ENCODE measurements at places on chromosomes 3 and 15. TPM values are rescaled to one million over a fixed set of nuclear protein-coding genes. Genes with fewer than 3 reads are reported as not detected.

WDR72 gene
- total RNA-seq = not detected

GPR87 gene
- total RNA-seq = 0.61 TPM

ANP32A gene
- 237 TPM for total RNA-seq

TP63 gene
- 0.31 TPM for total RNA-seq

- H3K36me3 ChIP-seq = no peaks in the 10 kb centered on the region
- H3K4me1 ChIP-seq = no peaks in the 10 kb centered on the region
- no peak overlapping the region for H3K27ac ChIP-seq
- H3K27me3 ChIP-seq = peaks cover 6% of the 10 kb centered on the region
Measured at GRCh38 chr3:53705774-53706173, 140.4 kb downstream of the CHDH start.

DNA sequence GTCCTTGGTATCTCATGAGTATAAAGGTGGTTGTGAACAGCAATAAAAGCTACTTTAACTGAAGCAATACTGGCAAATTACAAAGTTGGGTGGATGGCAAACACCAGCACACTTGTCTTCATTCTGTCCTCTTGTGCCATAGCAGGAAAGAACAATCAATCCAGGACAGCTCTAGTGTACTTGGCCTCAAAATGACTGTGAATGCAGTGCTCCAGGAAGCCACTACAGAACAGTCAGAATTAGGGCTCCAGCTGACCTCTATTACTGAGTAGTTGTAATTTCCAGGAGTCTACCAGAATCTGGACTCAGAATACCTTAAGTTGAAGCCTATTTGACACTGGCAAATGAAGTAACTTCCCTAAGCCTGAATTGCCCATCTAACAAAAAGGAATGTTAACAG, 339.0 kb upstream of the WNT5A start:
- no peak overlapping the region for H3K27ac ChIP-seq
- H3K27me3 ChIP-seq = no peaks in the 10 kb centered on the region
- H3K4me3 ChIP-seq = no peak overlapping the region
- DNase-seq = no peak
- no peaks in the 10 kb centered on the region for H3K36me3 ChIP-seq
- no peaks in the 10 kb centered on the region for H3K4me1 ChIP-seq

DNA sequence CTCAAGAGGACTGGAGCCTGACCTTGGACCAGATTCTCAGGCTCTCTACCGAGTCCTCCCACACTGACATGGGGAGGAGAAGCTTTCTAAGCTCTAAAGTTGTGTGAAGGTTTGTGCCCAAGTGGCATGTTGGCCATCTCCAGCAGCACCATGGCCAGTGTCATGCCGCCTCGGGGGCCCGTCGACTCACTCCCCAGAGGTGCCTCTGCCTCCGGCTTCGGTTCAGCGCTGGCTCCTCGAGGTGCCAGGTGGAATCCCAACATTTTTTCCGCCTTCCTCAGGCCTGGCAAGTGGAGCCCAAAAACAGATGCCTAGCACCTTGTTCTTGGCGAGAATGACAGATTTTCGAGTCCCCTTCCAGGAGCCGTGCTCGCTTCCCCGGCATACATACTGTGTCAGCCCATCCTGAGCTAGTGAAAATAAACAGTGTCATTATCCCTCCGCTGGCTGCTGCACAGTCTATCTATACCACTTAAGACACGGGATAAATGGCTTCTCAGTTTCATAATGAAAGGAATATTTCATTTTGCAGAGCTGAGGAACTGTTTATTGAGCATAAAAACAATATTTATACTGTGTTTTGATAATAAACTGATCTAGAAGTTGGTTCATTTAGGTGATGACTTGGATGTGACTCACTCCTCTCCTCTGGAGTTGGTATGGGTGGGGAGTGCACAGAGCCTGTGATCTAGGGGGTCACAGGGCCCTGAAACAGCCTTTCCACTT, 328.5 kb upstream of the TLE3 start:
- H3K4me3 ChIP-seq = no peak overlapping the region
- no peaks in the 10 kb centered on the region for H3K36me3 ChIP-seq
- peaks cover 25% of the 10 kb centered on the region for H3K4me1 ChIP-seq
- H3K27me3 ChIP-seq = no peaks in the 10 kb centered on the region

GRCh38 chr3:68941055-68941454, 8.7 kb upstream of the TAFA4 start:
- no peaks in the 10 kb centered on the region for H3K4me1 ChIP-seq
- no peak overlapping the region for H3K27ac ChIP-seq
- H3K36me3 ChIP-seq = no peaks in the 10 kb centered on the region
- no peak for DNase-seq
- no peak overlapping the region for H3K4me3 ChIP-seq

DNA sequence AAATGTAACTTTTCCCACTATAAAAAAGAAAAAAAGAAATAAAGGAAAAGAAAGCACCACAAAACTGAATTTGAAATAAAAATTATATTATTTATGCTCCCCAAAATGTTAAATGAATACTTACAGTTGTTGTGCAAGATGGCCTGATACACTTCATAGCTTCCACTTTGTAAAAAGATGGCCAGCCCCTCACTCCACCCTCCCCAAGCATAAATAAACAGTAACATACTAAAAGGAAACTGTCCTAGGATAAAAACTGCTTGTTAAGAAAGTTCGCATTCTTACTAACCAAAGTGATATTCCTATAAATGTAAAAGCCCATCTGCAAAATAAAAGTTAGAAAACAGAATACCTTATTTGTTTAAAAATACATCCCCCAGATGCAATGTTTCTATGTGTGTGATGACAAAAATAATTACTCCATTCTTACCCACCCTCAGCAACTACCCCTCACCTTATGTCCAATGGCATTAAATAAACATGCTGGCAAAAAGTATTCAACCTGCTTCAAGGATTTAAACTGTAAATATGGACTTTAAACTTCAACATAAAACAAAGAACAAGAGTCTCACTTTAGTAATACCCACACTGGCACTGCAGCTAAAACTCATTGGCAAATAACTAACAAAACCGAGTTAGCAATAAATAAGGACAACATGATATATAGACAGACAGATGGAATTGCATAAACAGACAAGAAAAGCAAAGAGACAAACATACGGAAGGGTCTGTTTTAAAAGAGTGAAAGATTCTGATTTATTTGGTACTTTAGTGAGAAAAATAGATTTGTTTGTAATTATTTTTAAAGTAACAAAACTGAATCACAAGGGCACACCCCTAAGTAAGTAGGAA, 47.7 kb downstream of the ZBTB20 start:
- H3K27me3 ChIP-seq = no peaks in the 10 kb centered on the region
- peak overlapping the region; percentile 23 for H3K4me3 ChIP-seq
- no peak overlapping the region for H3K27ac ChIP-seq
- H3K4me1 ChIP-seq = peaks cover 16% of the 10 kb centered on the region
- no peak for DNase-seq

- H3K36me3 ChIP-seq = no peaks in the 10 kb centered on the region
- no peak overlapping the region for H3K27ac ChIP-seq
- no peak for DNase-seq
- no peak overlapping the region for H3K4me3 ChIP-seq
- H3K4me1 ChIP-seq = peaks cover 22% of the 10 kb centered on the region
Measured at GRCh38 chr3:14373753-14374376, 28.5 kb upstream of the SLC6A6 start.

- H3K27me3 ChIP-seq = no peaks in the 10 kb centered on the region
- no peaks in the 10 kb centered on the region for H3K4me1 ChIP-seq
- H3K36me3 ChIP-seq = peaks cover 6% of the 10 kb centered on the region
- H3K4me3 ChIP-seq = no peak overlapping the region
- H3K27ac ChIP-seq = no peak overlapping the region
- no peak for DNase-seq
Measured at GRCh38 chr15:98904544-98904943, 103.0 kb downstream of the PGPEP1L start.

- no peaks in the 10 kb centered on the region for H3K36me3 ChIP-seq
- DNase-seq = no peak
- no peaks in the 10 kb centered on the region for H3K4me1 ChIP-seq
- peaks cover 3% of the 10 kb centered on the region for H3K27me3 ChIP-seq
- no peak overlapping the region for H3K27ac ChIP-seq
- H3K4me3 ChIP-seq = no peak overlapping the region
Measured at GRCh38 chr3:128942161-128942952, 51.5 kb downstream of the CFAP92 start.

- H3K36me3 ChIP-seq = no peaks in the 10 kb centered on the region
- H3K4me3 ChIP-seq = no peak overlapping the region
- no peak for DNase-seq
- no peaks in the 10 kb centered on the region for H3K27me3 ChIP-seq
- no peak overlapping the region for H3K27ac ChIP-seq
Measured at GRCh38 chr3:128610451-128611070, 40.1 kb downstream of the RPN1 start.

Data from CD8-positive, alpha-beta memory T cell (primary cell).